ENCODE measurements at places on chromosomes 11 and 22.

- no peaks in the 10 kb centered on the region for H3K36me3 ChIP-seq
- peaks cover 23% of the 10 kb centered on the region for H3K27me3 ChIP-seq
- H3K4me3 ChIP-seq = peak overlapping the region; percentile 49
Observed at GRCh38 chr11:61007956-61008896, 36.7 kb downstream of the CD6 start.

- H3K4me3 ChIP-seq = no peak overlapping the region
- no peak for DNase-seq
- H3K36me3 ChIP-seq = no peaks in the 10 kb centered on the region
Observed at GRCh38 chr11:100874203-100874602, 187.1 kb downstream of the ARHGAP42 start.

DNA sequence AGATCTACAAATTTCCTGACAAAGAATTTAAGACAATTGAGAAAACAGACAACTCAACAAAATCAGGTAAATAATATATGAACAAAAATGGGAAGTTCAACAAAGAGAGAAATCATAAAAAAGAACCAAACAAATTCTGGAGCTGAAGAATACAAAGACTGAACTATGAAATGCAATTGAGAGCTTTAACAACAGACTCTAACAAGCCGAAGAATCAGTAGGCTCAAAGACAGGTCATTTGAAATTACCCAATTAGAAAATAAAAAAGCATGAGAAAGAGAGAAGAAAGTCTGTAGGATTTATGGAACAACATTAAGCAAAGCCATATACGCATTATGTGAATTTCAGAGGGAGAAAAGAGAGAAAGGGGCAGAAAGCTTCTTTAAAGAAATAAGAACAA lies 72.8 kb downstream of the TBC1D22A start:
- no peaks in the 10 kb centered on the region for H3K27me3 ChIP-seq
- no peaks in the 10 kb centered on the region for H3K36me3 ChIP-seq
- no peak for DNase-seq
- no peak overlapping the region for H3K4me3 ChIP-seq
- no peak overlapping the region for H3K27ac ChIP-seq

- no peaks in the 10 kb centered on the region for H3K36me3 ChIP-seq
- no peaks in the 10 kb centered on the region for H3K4me1 ChIP-seq
- H3K27me3 ChIP-seq = no peaks in the 10 kb centered on the region
Observed at GRCh38 chr11:86099874-86100273, 31.0 kb upstream of the PICALM start.

DNA sequence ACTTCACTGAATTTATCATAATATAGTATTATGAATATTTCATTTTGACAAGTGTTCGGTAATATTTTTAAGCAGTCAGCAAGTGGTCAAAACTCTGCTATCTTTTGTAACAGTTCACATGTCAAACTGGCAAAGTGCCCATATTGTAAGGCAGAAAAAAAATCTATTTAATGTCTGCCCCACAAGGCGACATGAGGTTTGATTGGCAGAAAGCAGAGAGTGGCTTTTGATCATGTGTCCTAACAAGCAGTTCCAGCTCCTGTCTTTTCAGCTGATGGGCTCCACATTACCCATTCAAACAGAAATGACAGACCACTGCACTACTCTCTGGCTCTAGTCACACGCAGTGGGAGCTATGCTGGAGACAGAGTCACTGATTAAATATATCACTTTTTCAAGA lies 59.0 kb downstream of the SOX6 start:
- H3K4me3 ChIP-seq = no peak overlapping the region
- no peak for DNase-seq
- H3K27ac ChIP-seq = no peak overlapping the region
- H3K27me3 ChIP-seq = no peaks in the 10 kb centered on the region
- no peaks in the 10 kb centered on the region for H3K36me3 ChIP-seq

GRCh38 chr11:89321401-89321800 lies 143.7 kb downstream of the TYR start:
- no peaks in the 10 kb centered on the region for H3K4me1 ChIP-seq
- H3K36me3 ChIP-seq = no peaks in the 10 kb centered on the region
- H3K27ac ChIP-seq = no peak overlapping the region
- H3K27me3 ChIP-seq = no peaks in the 10 kb centered on the region

DNA sequence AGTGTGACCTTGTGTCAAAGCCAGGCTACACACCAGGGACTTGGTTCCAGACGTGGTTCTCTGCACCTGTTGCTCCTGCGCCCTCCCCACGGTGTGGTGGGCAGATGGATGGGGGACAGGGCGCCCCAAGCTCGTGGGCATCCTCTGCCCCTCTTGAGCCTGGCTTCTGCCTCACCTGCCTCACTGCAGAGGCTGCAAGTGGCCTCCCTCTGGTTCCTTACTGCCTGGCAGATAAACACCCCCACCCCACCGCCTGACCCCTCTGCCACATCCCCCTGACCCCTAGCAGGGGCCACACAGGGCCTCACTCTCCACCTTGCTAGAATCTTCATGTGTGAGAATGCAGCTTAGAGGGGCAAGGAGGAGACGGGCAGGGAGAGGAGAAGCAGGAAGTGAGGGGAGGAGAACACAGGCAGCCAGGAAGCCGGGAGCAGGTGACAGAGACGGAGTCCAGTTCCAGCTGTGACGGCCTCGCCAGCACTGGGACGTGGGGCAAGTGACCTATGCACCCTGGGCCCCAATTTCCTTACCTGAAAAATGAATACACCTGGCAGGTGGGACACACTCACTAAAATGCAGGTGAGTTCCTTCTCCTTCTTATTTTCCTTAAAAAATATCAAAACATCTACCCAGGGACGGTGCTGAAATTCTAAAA lies 178.3 kb downstream of the EFCAB6 start:
- no peaks in the 10 kb centered on the region for H3K4me1 ChIP-seq
- H3K4me3 ChIP-seq = no peak overlapping the region
- H3K27ac ChIP-seq = no peak overlapping the region
- no peaks in the 10 kb centered on the region for H3K36me3 ChIP-seq

DNA sequence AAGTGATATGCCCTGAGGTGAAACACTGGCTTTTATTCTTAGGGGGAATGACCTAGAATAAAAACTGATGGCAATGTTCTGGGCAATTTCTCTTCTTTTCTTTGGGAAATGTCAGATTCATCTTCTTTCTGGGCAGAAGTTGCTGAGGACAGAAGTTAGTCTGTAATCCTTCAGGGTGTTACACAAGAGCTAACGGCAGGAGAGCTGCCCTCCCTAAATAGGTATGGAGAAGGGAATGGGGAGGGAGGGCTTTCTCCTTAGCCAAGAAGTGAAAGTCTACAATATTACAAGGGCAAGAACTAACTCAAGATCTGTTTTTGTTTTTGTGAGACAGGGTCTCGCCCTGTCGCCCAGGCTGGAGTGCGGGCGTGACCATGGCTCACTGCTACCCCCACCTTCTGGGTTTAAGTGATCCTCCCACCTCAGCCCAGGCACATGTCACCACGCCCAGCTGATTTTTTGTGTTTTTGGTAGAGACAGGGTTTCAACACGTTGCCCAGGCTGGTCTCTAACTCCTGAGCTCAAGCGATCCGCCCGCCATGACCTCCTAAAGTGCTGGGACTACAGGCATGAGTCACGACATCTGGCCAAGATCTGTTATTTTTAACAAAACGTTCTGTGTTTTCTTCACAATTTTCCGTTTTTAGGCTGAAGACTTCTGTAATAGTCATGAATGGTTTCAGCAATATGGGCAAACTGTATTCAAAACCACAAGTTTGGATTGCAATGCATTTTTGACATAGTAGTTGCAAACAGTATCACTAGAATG lies 7.2 kb downstream of the PIWIL4 start:
- H3K27ac ChIP-seq = peak overlapping the region; percentile 38
- no peaks in the 10 kb centered on the region for H3K27me3 ChIP-seq

DNA sequence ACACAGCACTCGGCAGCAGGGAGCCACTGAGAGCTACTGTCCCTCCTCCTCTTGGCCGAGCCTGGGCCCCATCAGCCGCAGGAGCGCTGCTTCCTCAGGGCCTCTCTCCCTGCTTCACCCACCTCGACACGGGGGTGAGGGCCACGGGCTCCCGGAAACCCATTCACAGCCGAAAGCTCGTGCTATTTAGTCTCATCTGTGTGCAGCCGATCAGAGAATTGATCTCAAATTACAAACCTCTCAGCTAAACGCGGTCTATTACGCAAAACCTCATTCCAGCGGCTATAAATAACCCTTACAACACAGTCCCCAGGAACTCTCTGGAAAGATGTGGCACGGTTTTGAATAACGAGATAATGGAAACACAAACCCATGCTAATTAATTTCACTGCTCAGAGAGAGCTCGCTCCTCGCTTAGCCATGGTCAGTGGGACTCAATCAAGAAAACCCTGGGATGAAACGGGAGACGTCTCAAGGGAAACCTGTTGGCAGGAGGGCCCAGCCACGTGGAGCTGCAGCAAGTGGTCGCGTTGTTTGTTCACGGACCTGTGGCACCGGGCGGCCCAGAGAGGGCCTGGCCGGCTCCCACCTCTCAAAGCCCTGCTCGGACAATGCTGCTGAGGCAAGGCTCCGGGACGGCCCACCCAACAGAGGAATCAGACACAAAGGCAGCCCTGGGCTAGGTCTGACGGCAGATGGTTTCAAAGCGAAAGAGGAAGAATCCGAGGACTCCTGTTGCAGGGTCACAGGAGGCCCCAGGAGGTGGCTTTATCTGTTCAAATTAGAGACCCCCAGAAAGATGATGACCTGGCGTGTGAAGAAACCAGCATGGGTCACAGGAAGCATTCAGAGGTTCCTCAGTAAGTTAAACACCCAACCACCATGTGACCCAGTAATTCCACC lies 210.5 kb downstream of the CTTN start:
- no peaks in the 10 kb centered on the region for H3K4me1 ChIP-seq
- no peak for DNase-seq
- H3K27me3 ChIP-seq = no peaks in the 10 kb centered on the region
- H3K27ac ChIP-seq = no peak overlapping the region

DNA sequence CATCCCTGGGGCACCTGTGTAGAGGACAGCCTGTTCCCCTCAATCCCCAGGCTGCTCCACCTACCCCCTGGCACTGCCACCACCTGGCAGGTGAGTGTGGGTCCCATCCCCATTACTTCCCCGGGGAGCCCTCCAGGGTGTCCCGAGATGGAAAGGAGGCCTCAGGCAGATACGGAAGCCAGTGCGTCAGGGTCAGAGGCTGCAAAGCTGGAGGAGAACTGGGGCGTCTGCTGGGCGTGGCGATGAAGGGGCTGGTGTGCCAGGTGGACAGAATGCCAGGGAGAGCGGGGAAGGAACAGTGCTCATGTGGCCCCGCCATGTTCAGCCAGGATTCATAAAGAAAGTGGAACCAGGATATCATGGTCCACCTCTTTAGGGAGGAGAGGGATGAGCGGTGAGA lies 7.8 kb downstream of the YPEL1 start:
- H3K36me3 ChIP-seq = no peaks in the 10 kb centered on the region
- no peaks in the 10 kb centered on the region for H3K27me3 ChIP-seq
- no peak for DNase-seq
- H3K4me1 ChIP-seq = no peaks in the 10 kb centered on the region
- H3K4me3 ChIP-seq = no peak overlapping the region

GRCh38 chr11:9681583-9682372 lies 17.9 kb downstream of the SWAP70 start:
- H3K27ac ChIP-seq = no peak overlapping the region
- no peak overlapping the region for H3K4me3 ChIP-seq

DNA sequence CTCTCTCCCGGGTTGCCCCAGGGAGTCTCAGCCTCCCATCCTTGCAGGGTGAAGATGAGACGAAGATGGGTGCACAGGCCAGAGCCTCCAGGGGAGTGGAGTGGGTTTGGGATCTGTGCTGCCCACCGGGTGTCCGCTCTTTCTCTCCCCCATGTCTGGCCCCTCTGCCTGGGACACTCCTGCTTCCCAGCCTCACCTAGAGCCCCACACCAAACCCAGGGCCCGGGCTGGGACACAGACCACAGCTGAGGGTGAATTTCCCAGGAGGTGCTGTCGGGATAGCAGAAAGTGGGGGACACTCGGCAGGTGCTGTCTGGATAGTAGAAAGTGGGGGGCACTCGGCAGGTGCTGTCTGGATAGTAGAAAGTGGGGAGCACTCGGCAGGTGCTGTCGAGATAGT lies 25.0 kb upstream of the KRTAP5-7 start:
- no peak for DNase-seq
- no peaks in the 10 kb centered on the region for H3K4me1 ChIP-seq
- no peak overlapping the region for H3K4me3 ChIP-seq
- H3K27me3 ChIP-seq = no peaks in the 10 kb centered on the region
- no peak overlapping the region for H3K27ac ChIP-seq
- H3K36me3 ChIP-seq = no peaks in the 10 kb centered on the region

DNA sequence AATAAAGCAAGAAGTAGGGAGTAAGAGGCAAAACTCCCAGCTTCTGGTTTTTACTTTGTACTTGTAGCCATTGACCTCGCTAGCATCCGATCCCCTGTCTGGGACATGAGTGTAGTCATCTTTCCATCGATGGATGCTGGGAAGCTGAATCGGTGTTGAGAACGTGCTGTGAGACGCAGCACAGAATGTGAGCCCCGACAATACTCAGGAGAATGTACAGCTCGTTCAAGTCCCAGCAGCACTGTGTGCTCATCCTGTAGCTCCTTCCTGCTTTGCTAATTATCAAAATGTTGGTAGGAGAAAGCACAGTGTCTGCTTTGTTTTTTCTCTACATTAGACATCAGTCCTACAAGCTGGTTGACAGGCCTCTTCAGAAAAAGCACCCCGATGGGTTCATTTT lies 56.6 kb downstream of the JAM3 start:
- no peak for DNase-seq
- H3K4me3 ChIP-seq = no peak overlapping the region
- no peaks in the 10 kb centered on the region for H3K36me3 ChIP-seq
- H3K4me1 ChIP-seq = peaks cover 12% of the 10 kb centered on the region

- DNase-seq = no peak
- H3K36me3 ChIP-seq = no peaks in the 10 kb centered on the region
- no peak overlapping the region for H3K4me3 ChIP-seq
- no peak overlapping the region for H3K27ac ChIP-seq
Observed at GRCh38 chr11:78331711-78332110, 85.9 kb downstream of the GAB2 start.

- no peaks in the 10 kb centered on the region for H3K27me3 ChIP-seq
- H3K4me1 ChIP-seq = peaks cover 8% of the 10 kb centered on the region
- peak overlapping the region; percentile 31 for H3K27ac ChIP-seq
- no peaks in the 10 kb centered on the region for H3K36me3 ChIP-seq
- no peak overlapping the region for H3K4me3 ChIP-seq
Observed at GRCh38 chr22:24803064-24803542, 2.9 kb upstream of the SGSM1 start.

DNA sequence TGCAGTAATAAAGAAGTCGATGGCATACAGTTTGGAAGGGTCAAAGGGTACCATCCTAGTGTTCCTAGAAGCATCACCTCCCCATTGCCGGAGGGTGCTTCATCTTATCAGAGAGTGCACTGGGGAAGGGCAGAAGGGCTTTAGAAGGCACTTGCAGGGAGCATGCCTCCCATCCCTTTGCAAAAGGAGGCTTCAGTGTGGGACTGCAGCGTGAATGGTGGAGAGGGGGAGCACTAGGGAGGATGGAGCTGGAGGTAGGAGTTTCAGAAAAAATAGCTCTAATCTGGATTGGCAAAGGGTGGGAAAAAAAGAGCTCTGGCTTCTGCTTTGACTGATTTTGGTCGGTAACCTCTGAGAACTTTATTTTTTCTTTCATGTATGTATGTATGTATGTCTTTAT lies 5.0 kb downstream of the NTM start:
- DNase-seq = no peak
- peaks cover 5% of the 10 kb centered on the region for H3K4me1 ChIP-seq
- no peaks in the 10 kb centered on the region for H3K36me3 ChIP-seq
- H3K27ac ChIP-seq = no peak overlapping the region
- peaks cover 72% of the 10 kb centered on the region for H3K27me3 ChIP-seq

- no peak for DNase-seq
- H3K36me3 ChIP-seq = no peaks in the 10 kb centered on the region
- H3K4me3 ChIP-seq = no peak overlapping the region
- peak overlapping the region; percentile 52 for H3K27ac ChIP-seq
- peaks cover 31% of the 10 kb centered on the region for H3K4me1 ChIP-seq
- no peaks in the 10 kb centered on the region for H3K27me3 ChIP-seq
Observed at GRCh38 chr11:79235696-79236095, 205.1 kb downstream of the TENM4 start.
